NCI-H1436 treated with DMSO at 0.1 percent for 48 hours (cell line): ENCODE measurements at places on chromosomes 6 and 20.

GRCh38 chr6:27757307-27757706 is 154.9 kb downstream of the OR2B2 start:
- DNase-seq, result no peak

DNA sequence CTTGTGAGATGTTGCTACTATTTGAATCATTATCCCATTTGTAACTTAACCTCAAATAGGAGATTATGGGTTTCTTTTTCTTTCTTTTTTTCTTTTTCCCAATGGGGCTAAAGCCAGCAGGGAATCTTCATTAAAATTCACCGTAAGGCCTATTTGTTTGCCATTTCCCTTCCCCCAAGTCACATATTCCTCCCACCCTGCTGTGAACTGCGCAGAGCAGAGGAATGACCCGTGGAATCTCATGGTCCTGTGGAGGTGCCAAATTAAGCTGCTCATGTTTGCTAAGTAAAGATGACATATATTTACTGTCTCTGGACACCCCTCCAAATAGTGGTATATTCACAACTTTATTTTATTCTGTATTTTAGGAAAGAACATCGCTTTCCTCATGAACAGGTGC is 699.3 kb downstream of the RNF144B start:
- DNase-seq, result no peak

DNA sequence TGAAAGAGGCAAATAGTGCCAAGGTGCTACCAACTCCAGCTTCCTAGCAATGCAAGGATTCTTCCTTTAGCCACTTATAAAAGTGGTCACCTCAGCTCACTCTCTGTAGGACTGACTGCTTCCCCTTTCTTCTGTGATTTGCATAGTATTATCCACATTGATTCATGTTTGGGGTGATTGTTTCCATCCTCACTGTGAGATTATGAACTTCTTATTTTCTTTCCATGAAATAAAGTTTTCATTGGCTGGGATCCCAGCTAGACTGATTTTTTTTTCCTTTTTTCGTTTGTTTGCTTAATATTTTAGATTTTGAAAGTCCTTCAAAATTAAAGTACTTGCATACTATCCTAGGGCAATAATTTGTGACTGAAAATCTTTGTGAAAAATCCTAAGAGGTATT is 50.5 kb downstream of the EYA4 start:
- no peak for DNase-seq

GRCh38 chr6:16669227-16669626 is 92.0 kb downstream of the ATXN1 start:
- DNase-seq, result peak; percentile 21

GRCh38 chr6:149906405-149906804 is 8.5 kb upstream of the RAET1E start:
- no peak for DNase-seq

DNA sequence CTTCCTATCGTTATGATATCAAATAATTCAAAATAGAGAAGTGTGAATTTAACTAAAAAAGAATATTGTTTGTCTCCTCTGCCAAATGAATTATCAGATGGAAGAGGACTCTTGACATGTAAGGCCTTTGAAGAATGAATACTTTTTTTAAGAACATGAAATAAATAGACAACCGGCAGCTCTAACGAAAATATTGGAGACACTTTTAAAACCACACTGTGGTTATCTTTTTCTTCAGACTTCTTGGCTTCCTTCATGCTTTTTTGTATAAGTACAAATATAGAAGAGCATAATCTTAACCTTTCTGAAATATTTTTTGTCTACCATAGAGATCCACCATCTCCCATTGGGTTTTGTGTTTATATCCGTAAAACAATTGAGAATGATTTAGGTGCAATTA is 115.2 kb upstream of the SCGN start:
- no peak for DNase-seq

GRCh38 chr20:4099905-4100675 is 84.7 kb upstream of the RNF24 start:
- no peak for DNase-seq

- no peak for DNase-seq
Observed at GRCh38 chr6:130935978-130936377, 108.8 kb downstream of the SMLR1 start.

- no peak for DNase-seq
Observed at GRCh38 chr6:151514000-151514730, 20.3 kb downstream of the CCDC170 start.

DNA sequence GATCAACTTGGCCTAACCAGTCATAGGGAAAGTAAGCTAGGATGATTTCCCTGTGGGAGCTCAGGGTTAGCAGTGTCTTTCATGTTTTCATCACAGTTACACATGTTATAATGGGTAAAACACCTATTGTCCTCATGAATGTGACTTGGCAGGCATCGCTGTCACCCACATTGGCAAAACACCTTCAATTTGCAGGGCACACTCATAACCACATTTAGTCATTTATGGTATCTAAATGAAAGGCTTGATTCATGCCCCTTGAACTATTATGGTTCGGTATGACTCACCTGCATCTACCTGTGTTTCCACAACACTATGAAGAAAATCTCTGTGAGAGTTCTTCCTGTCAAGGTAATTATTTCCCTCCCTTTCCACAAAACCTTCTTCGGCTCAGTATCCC is 49.2 kb downstream of the FRK start:
- no peak for DNase-seq

DNA sequence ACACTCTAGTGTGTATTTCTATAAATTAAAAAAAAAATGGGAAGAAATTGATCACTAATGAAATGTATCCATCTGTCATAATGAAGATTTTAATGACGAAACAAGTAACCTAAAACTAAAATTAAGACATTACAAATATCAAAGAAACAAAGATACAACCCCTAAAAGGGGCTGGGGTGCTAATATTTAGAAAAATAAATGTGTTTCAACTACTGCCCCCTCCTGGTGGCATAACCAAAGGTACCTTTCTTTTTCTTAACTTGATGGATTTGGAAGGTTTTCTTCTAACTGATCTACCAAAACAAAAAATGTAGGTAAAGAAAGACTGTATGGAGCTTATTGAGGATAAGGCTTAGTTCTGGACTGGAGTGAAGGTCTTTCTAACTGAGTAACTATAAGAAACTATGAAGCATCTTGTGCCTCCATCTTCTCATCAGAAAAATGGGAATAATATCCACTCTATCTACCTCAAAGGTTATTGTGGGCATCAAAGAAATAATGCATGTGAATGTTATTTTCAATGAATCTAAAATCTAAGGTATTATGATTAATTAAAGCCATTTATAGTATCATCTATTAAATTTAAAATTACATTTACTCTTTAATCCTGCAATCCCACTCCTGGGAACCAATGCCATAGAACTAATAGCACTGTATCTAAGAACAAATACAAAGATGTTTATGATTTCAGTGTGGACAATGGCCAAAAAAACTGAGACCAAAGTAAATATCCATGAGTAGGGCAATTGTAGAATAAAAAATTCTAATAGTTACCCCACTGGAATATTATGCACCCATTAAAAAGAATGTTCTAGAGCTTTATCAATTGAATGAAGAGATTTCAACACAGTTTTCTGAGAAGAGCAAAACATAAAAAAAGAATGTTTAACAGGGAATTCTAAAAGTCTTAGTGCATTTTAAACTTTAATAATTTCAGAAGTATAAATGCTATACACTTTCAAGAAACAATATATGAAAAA is 117.2 kb downstream of the BACH2 start:
- no peak for DNase-seq

- no peak for DNase-seq
Observed at GRCh38 chr20:32432277-32432676, 74.1 kb downstream of the ASXL1 start.

- no peak for DNase-seq
Observed at GRCh38 chr6:119158057-119158848, 79.8 kb upstream of the FAM184A start.

- no peak for DNase-seq
Observed at GRCh38 chr6:161211380-161212035, 62.4 kb downstream of the AGPAT4 start.
